Activated T-cell treated with anti-CD3 and anti-CD28 coated beads for 1 hour (primary cell): ENCODE measurements at places on chromosomes 6 and 20.

GRCh38 chr6:128278836-128279235 lies 241.6 kb downstream of the PTPRK start:
- DNase-seq, result no peak

- DNase-seq, result no peak
These were observed 287.7 kb downstream of the DHX35 start for GRCh38 chr20:39249798-39250197.

GRCh38 chr6:157380458-157380778 lies 572 bp upstream of the ZDHHC14 start:
- DNase-seq, result no peak

DNA sequence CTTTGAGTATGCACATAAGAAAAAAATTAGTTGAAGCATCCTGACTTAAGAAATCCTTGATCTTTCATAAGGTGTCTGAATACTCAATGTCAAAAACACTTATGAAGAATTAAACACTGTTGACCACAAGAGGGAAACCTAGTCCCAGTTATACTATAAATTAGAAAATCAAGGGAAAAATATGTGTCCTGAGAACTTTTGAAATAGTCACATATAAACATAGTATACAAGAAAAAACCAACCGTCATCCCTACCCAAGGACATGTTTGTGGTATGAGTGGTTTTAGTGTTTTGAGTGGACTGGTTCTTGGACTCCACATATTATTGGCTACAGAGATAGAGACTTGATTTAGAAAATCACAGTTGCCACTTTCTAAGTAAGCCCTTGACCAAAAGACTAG lies 7.6 kb upstream of the HLA-DRA start:
- no peak for DNase-seq

DNA sequence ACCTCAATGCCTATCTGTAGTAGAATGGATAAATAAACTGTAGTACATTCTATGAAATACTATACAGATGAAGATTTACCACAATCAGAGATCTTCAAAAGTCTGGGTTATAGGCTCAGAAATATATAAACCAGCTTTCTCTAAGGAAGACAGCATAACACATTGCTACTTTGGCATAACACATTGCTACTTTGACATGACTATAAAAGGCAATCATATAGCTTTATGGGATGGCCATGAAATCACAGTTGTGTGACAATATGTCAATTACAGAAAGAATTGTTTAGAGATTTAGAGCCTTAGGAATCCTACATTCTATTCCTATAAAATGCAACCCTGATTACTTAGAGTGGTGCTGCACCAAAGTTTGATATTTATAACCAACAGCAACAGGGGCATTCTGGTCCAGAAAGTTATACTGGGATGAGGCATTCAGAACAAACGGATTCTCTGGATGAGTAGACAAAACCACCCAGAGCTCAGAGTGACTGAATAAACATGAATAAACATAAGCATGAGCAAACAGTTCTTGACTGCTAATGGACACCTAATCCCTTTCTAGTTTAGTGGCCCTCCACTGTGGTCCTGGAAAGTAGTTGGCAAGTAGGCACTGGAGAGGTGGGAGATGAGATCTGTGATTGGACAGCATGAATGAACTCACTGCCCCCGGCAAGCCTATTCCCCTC lies 12.0 kb downstream of the TTI1 start:
- no peak for DNase-seq

DNA sequence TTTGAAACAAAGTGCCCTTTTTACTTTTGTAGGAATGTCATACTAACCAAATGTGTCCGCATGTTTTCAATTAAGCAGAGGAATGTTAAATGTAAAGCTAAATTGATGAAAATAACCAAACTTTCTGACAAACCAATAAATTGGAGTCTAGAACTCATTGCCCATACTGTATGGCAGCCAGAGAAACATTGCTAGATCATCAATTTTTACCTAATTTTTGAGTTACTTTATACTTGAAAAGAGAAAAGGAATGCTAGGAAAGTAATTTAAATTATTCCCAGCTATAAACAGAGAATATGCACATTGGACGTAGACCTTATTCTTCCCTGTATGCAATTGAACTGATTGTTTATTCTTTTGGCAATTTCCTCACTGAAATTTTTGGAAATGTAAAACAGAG lies 44.4 kb downstream of the RPS12 start:
- no peak for DNase-seq

DNA sequence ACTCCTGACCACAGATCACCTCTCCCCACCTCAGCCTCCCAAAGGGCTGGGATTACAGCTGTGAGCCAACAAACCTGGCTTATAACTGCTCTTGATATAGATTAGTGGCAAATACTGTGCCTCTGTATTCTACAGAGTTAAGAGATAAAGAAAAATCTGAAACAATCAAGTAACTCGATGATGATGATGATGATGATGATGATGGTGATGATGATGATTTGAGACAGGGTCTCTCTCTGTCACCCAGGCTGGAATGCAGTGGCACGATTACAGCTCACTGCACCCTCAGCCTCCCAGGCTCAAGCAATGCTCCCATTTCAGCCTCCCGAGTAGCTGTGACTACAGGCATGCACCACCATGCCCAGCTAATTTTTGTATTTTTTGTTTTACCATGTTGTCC lies 66.3 kb upstream of the MAP7 start:
- no peak for DNase-seq

- no peak for DNase-seq
These were observed 47.0 kb downstream of the DTNBP1 start for GRCh38 chr6:15615802-15616201.

DNA sequence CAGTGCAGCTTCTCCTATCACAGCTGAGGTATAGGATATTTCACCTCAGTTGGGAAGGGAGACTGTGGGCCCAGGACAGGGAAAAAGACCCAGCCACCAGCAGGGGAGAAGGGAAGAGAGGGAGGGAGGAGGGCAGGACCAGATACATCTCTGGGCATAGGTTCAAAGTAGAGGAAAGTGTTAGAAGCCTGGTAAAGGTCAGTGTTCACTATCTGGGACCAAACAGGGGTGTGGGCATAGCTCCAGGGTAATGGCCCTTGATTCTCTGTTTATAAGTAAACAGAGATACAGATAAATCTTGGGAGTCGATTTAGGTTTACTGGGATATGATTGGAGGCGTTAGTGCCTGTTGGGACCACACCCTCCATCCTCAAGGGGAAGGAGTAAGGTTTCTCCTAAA lies 266.2 kb downstream of the LRFN2 start:
- no peak for DNase-seq

DNA sequence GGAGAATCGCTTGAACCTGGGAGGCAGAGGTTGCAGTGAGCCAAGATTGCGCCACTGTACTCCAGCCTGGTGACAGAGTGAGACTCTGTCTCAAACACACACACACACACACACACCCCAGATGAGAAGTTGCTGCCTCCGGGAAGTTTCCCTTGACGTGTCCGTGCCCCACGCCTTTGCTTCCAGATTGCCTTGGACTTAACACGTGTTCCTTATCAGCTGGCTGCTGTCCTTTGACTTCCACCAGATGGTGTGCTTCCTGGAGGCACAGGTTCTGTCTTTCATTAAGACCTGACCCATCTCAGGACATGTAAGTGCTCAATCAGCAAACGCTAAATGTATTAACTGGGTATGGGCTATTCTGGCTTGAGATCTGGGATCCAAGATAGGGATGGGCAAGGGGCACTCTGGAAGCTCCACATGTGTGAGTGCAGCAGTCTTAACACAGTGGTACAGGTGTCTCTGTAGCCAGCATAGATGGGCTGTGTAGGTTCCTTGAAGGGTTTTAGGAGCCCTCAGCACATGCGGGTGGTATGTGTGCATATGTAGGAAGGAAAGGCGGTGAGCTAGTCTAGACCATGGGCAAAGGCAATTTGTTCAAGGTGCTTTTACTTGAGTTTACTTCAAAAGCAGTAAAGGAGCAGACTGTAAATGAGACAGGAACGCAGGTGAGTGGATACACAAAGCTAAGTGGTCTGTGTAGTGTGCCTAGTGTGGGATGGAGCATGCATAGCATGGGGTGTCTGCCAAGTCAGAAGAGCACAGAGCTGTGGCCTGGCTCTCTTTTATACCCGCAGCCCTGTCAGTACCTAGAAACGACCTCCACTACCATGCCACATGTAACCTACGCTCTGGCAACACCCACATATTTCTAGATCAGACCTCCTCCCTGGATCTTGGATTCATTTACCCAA lies 11.6 kb downstream of the PIGT start:
- DNase-seq, result no peak

GRCh38 chr20:34459209-34459897 lies 56.9 kb upstream of the DYNLRB1 start:
- no peak for DNase-seq

- no peak for DNase-seq
These were observed 638 bp downstream of the MDN1 start for GRCh38 chr6:89818977-89819335.

GRCh38 chr6:145878591-145879295 lies 64.1 kb upstream of the FBXO30 start:
- DNase-seq, result no peak

- DNase-seq, result no peak
These were observed 49.8 kb upstream of the OR14J1 start for GRCh38 chr6:29251736-29252135.

DNA sequence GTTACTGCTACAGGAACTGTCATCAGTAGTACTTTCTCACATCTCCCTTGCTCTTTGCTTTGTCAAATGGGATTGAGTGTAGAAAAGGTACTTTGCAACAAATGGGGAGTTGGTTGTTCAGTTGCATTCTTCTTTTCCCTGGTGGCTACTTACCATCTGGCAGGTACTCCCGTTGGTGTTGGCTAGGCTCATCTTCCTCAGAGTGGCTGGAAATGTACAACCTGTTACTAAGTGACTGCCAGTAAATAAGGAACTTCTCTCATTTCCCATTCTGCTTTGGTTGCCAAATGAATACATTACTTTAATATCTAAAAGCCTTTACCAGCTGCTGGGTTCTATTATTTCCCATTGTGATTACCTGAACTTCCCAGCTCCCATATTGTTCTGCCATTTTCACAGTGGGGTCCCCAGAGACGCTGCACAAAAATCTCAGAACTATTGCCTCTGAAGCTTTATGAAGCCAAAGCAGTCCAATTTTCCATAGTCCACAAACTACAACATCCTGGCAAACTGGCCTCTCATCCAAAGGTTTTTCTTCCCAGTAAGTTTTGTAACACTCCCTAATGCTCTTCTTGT lies 229.7 kb upstream of the HTR1E start:
- no peak for DNase-seq

DNA sequence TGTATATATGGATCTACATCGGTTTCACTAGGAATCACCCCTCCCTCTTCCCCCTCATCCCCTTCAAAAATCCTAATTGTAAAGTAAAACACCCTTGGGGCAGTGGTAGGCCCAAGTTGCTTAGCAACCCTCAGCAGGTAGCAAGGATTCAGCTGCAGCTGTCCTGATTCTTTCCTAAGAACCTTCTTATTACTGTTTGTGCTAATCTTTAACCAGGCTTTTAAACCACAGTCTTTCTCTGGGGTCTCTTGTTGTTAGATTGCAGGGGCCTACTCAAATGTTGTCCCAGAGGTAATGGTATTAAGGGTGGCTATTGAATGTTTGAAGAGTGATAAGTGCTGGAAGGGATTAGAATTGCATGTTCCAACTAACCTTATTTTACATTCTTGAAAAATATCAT lies 46.4 kb downstream of the PRL start:
- no peak for DNase-seq

DNA sequence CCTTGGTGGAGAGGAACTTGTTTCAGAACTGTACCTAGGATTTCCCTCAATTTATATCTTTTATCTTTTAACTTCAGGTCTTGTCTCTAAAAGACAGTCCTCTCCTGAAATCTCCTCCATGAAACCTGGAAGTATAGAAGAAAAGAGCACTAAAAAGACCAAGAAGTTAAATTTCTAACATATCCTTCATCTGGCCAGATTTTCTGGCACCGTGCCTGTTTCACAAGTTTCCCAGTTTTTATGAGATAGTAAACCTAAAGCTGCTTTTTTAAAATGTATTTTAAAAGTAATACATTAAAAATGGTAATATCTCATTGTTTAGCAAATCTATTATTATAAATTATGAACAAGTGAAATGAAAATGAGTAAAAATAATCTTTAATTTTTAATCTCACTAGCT lies 348.3 kb upstream of the RSPO3 start:
- DNase-seq, result no peak

GRCh38 chr6:130105996-130106704 lies 87.8 kb downstream of the L3MBTL3 start:
- DNase-seq, result no peak

DNA sequence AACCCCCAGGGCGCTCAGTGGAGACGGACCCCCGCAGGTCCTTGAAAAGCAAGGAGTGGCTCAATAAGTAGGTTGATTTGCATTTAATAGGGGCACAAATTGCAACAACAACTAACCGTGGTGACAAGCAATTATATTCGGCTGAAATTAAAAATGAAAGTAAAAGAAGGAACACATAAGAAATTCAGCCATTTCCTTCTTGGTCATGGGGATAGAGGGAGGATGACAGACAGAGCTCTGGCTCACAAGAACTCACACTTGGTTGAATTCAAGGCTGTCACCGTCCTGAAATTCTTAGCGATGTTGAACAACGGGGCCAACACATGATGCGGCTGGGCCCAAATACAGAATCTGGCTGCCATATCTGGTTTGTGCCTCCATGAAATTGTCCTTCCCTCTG lies 129.0 kb downstream of the EDN3 start:
- DNase-seq, result no peak

GRCh38 chr6:46862381-46862780 lies 59.4 kb downstream of the ADGRF5 start:
- no peak for DNase-seq

- no peak for DNase-seq
These were observed 59.0 kb downstream of the HIVEP1 start for GRCh38 chr6:12071064-12071615.

- DNase-seq, result no peak
These were observed 301.4 kb upstream of the STXBP5 start for GRCh38 chr6:146902846-146903245.
